ENCODE measurements at places on chromosomes 12 and 14. TPM values are rescaled to one million over a fixed set of nuclear protein-coding genes. Genes with fewer than 3 reads are reported as not detected.

NXPH4 gene
- polyA plus RNA-seq, result 5.6 TPM

MSI1 gene
- 4.3 TPM for polyA plus RNA-seq

MYF6 gene
- 83.0 TPM for polyA plus RNA-seq

DNA sequence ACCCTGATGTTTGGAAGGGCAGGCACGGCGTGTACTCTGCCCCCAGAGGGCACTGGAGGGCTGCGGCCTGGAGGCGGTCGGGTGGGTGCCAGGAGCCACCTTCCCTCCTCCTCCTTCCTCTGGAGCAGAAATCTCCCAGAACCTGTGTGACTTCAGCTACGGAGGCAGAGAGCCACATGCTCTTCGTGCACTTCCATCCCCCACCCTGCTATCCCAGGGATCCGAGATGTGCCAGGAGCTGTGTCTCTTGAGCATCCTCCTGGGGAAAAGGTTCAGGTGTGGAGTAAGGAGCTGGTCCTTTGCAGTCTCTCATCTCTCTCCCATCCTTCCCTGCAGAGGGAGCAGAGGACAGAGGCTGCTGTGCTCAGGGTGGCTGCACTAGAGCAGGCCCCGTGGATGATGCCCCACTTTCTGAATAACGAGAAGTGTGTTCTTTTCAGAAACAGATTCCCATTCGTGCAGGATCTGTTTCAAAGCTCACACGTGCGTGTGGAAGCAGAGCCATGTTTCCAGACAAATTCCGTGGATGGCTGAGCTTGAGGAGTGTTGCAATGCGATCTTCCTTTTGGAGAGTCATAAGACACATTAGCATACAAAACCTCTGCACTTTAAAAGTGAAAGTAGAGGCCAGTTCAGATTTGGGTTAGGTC lies 162.9 kb downstream of the ADGRD1 start:
- DNase-seq, result peak; percentile 80

GRCh38 chr12:85260896-85261295 lies 19.1 kb upstream of the ALX1 start:
- no peak for DNase-seq

DNA sequence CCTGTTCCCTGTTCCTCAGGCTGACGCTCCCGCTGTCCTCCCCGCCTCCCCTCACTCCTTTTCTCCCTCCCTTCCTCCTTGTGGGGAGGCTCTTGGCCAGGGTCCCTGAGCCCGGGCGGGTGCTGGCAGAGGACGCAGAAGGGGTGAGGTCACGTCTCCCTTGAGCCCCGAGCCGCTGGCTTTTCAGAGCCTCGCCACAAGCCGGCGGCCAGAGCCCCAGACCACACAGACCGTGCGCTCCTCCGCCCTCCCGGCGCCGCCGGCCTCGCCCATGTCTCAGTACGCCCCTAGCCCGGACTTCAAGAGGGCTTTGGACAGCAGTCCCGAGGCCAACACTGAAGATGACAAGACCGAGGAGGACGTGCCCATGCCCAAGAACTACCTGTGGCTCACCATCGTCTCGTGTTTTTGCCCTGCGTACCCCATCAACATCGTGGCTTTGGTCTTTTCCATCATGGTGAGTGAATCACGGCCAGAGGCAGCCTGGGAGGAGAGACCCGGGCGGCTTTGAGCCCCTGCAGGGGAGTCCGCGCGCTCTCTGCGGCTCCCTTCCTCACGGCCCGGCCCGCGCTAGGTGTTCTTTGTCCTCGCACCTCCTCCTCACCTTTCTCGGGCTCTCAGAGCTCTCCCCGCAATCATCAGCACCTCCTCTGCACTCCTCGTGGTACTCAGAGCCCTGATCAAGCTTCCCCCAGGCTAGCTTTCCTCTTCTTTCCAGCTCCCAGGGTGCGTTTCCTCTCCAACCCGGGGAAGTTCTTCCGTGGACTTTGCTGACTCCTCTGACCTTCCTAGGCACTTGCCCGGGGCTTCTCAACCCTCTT lies at the start of gene TMEM233:
TMEM233 (plus strand) TSS at position 197 of the 821 bp plus-strand sequence; CDS start at position 272, 75 bp downstream.
- DNase-seq, result peak; percentile 27

DNA sequence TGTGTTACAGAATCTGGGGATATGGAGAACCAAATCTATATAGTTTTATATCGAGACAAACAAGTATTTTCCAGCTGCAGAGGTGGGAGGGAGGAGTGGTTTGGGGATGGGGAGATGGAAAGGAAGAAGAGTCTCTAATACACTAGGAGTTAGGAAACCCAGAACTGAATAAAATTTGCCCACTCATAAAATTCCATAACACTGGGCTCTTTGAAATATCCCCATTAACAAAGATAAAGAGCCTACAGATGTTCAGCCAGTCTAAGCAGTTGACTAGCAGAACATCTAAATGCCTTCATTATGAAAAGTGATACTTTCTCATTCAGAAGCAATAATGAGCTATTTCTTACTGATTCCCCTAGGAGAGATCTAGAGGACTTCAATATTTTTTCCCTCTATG lies 151.7 kb upstream of the GZMB start:
- no peak for DNase-seq

DNA sequence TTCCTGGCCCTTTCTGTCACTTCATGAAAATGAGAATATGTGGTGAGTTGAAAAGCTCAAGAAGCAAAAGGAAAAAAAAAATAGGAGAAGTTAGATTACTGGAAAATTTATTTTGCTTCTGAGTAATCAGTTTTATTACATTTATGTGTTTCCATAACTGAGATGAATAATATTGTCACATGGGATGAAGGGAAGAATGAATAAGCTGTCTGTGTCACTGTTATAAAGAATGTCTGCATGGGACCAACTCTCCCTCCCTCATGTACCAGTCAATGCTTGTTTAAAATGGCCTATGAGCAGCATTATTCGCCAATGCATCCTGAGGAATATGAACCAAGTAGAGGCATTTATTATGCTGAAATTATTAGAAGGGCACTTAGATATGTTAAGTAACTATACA lies 246.3 kb downstream of the PRKD1 start:
- peak; percentile 19 for DNase-seq

DNA sequence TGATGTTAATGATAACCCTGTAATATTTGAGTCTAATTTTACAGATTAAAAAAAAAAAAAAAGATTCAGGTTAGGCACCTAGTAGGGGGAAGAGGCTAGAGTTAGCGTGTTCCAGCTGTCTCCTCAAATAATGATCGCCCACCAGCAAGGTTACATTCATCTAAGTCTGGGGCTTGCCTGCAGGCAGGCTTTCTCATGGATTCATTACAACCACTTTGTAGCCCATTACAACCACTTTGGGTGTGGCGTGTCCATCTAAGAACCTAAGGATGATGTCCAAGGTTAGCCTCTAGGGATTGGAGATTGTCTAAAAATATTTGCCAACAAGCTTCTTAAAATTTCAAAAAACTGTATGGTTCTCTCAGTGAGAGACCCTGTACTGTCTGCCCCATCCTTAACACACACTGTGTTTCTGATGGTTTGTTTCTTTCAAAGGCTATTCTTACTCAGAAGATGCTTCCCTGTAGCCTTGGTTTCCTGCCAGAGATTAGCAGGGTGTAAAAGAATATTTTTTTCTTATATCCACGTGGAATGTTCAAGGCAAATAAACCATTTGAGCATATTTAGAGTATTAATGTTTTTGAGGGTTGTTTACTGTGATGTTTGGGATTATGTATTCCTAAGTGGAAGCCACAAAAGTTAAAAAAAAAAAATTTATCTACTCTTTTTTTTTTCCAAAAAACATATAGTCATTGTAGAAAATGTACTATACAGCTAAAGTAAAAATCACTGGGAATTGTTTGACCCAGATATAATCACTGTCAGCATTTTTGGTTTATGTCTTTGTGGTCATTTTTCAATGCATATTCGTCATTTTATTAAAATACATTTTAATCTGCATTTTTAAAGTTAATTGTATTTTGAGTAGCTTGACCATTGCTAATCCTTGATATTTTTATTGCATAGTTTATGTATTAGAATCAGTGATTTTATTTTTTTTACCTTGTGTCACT lies 1.7 kb downstream of the DYNC1H1 start:
- DNase-seq, result peak; percentile 48

All from muscle of leg (tissue), 16 donors.